Stimulated activated CD4-positive, alpha-beta T cell treated with anti-CD3 and anti-CD28 coated beads, Interleukin-15, amount 100 ng/mL, for 48 hours (primary cell): ENCODE measurements at places on chromosomes 12 and 14.
A peak's percentile ranks its signal among the peaks of the same experiment; 100 is the strongest.

GRCh38 chr12:69985656-69986055, 160.6 kb downstream of the MYRFL start:
- peak; percentile 4 for DNase-seq

GRCh38 chr14:63269561-63270225, 49.0 kb downstream of the GPHB5 start:
- DNase-seq, result no peak

GRCh38 chr12:109804820-109805761, 28.1 kb downstream of the TRPV4 start:
- DNase-seq, result peak; percentile 23

GRCh38 chr14:50399251-50400032, 2.8 kb upstream of the CDKL1 start:
- DNase-seq, result no peak

- no peak for DNase-seq
These were observed 4.8 kb downstream of the ENTPD5 start for GRCh38 chr14:74014299-74014698.

GRCh38 chr12:55720894-55721444, 776 bp downstream of the RDH5 start:
- DNase-seq, result no peak

- DNase-seq, result no peak
These were observed 22.1 kb upstream of the KIF26A start for GRCh38 chr14:104116288-104116755.

DNA sequence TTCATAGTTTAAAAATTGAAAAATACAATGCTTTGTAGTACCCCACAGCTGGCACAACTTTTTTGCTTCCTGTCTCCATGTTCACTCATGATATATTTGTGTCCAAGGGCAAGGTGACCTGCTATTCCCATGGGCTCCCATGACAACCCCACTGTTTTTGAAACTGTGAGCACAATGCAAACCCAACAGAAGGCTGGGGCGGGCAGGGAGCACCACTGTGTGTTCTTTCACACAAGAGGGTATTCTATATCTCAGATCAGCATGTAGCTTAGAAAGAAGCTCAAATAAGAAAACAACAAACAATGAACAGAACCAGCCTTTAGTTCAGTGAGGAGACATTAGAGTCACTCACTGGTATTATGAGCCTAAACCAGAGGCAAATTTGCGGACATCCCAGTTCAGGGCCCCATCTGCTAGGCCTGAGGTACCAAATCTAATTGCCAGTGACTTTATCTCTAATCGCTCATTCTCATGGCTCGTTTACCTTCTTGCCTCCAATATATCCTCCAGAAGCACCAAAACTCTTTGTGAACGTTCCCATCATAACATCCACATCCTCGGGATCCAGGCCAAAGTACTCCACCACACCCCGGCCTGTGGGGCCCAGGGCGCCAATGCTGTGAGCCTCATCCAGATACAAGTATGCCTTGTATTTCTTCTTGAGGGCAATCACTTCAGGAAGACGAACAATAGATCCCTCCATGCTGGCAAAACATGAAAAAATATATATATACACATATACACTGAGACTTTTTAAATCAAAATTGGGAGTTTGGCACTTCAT, 56.4 kb upstream of the ISM2 start:
- no peak for DNase-seq

GRCh38 chr12:132432721-132433577, 57.0 kb upstream of the FBRSL1 start:
- no peak for DNase-seq

- DNase-seq, result no peak
These were observed 85.5 kb upstream of the NEDD1 start for GRCh38 chr12:96821592-96821991.

GRCh38 chr14:37179896-37180502, 7.6 kb upstream of the SLC25A21 start:
- DNase-seq, result no peak

GRCh38 chr12:52293926-52294325, 2.6 kb upstream of the KRT81 start:
- DNase-seq, result no peak

DNA sequence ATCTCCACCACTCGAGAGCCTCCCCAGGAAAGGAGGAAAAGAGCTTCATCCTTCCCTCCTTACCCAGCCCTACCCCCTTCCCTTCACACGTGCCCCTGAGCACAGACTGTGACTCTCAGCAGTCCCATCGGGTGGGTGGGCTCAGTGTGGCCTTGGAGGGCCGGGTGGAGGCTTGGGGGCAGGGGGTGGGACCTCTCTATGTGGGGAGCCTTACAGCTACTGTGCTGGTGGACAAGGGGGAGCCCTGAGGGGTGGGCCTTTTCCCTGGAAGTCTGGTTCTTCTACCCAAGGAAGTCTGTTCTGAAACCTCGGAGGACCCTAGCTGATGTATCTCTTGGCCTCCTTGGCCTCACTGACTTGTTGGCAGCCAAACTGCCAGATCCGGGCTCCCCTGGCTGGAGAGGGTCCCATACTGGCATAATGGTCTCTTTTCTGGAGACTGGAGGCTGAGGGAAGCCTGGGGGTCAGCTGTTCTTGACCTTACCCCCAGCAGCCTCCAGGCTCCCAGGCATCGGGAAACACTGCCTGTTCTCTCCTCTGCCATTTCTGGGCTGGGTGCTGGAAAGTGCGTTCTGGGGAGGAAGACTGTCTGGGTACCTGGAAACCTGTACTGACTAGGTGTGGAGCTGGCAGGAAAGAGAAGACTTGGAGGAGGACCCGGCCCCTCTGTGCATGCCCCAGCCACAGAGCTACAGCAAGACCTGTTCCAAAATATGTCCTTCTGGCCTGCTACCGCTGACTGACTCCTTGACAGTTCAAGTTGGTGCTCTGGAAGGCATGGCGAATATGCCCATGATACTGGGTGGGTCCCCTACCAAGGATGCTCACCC, 7.6 kb downstream of the VASH1 start:
- DNase-seq, result no peak

- no peak for DNase-seq
These were observed 4.7 kb upstream of the ITGB7 start for GRCh38 chr12:53211476-53212381.

DNA sequence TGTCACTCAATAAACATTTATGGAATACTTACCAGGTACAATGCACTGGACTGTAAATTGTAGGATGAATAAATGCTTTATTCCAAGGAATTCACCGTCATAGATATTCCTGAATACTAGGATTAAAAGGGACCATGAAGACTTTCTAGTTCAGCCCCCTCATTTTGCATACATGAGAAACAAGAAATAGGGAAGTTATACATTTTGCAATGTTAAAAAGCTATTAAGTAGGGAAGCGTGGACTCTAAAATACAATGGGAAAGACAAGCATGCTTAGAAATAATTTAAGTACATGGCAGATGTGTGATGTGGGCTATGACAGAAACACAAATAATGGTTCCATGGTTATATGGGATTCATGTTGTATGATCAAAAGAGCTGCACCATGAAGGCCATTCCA, 89.4 kb upstream of the SYT10 start:
- DNase-seq, result no peak

DNA sequence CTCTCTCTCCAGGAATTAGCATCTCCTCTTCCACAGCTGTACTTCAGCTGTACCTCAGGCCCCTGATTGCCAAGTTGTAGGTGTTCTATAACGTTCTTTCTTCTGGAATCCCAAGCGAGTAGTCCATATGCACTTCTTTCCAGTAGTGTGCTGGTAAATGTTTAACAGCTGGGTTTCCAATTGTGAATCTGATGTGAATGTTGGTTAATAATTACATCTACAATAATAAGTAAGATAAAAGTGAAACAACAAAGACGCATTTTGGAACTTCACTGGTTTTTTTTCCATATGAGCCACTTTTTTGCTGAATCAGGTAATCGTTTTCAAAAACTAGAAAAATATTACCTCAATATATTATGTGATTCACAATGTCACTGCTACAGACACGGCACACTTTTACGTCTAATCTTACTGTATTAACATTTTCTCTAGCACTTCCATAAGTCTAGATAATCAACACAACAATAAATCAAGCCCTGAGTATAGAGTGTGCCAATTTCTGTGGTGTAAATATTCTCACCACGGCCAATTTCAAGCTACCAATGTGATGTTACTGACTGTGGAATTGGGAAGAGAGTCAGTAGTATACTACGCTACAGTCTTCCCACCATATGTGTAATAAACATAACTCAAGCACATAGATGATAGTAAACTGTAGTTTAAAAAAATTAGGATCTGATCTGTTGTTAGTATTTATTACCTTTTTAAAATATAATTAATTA, 113.0 kb downstream of the ZFP36L1 start:
- DNase-seq, result no peak

DNA sequence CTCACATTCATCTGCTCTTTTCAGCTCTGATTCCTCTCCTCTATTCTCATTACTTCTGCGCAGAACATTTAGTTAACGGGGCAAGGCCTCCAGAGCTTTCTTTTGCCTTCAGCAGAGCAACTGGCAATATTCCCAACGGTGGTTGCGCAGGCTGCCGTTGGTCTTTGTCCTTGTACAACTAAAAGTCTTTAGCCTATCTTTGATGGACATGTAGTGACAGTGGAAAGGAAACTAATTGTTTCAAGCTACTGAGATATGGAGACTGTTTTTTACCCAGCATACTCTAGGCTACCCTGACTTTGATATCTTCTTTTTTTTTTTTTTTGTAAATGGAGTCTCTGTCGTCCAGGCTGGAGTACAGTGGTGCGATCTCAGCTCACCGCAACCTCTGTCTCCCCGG, 12.6 kb downstream of the R3HDM2 start:
- DNase-seq, result no peak

DNA sequence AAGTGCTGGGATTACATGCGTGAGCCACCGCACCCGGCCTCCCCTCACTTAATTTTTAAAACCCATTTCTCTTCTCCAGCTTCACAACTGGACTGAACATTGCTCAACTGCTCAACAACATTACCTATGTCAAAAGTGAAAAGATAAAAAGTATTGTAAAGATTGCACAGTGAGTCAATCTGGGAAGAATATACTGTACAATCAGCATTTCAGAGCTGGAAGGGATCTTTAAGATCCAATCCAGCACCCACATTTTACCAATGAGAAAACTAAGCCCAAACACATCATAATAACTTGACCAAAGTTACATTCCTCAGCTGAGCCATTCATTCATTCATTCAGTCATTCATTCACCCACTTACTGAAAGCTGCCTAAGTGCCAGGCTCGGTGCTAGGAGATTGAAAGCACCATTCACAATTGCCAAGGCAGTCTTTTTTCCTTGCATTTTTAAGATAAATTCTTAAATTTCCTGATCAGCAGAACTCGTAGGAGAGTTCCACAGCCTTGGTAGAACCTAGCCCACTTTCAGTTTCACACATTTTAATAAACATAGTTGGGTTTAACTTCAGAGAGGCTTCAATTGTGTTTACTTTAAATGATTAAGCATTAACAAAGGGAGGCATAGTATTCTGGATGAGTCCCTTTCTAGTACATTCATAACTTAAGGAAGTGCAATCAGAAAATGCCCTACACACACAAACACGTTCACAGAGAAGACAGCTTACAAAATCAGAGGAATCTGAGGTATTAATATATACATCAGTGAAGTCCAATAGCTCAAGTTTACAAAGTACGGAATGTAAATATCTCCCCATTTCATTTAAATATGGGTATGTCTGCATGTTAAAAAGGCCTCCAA, 3.0 kb downstream of the GALNT4 start:
- DNase-seq, result no peak

- no peak for DNase-seq
These were observed 34.4 kb downstream of the WBP11 start for GRCh38 chr12:14768823-14769405.

- DNase-seq, result no peak
These were observed 154.3 kb downstream of the NTF3 start for GRCh38 chr12:5586201-5586600.

DNA sequence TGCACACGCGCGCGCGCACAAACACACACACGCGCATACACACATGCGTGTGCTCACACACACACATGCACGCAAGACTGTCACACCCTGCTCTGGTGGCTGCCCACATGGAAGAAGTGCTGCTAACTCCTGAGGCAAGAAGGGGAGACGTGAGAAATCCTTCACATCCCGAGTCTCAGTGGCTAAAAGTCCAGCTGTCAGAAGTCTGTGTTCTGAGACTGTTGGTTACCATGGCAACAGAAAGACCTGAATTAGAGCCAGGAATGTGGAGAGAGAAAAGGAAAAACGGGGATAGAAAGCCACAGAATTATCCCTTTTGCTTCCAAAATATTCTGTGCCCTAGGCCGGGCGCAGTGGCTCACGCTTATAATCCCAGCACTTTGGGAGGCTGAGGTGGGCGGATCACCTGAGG, 71.2 kb downstream of the PPFIBP1 start:
- DNase-seq, result no peak

DNA sequence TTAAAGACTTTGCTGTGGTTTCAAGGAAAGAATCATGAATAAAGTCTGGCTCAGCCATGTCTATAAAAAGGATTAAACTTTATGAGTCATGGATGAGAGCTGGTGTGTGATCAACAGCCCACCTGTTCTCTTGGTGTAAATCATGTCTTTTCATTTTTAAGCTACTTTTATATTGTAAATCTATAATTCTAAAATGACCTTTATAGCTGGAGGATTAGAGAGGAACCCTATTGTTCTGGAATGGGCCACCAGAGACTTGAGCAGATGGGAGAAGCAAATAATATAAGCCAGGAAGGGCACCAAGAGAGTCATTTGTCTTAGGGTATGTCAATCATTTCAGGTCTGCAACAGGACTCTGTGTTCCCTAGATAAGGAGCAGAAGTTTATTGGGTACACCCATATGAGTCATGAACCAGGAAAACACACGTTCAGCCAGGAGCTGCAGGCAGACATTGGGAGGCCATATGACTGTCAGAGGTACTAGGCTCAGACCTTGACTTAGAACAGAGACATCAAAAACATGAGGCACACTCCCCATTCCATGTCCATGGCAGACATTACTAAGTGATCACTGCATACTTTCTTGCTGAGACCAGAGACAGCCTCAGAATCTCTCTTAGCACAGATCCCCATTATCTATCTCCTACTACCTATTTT, 49.3 kb downstream of the NDUFA12 start:
- DNase-seq, result no peak

DNA sequence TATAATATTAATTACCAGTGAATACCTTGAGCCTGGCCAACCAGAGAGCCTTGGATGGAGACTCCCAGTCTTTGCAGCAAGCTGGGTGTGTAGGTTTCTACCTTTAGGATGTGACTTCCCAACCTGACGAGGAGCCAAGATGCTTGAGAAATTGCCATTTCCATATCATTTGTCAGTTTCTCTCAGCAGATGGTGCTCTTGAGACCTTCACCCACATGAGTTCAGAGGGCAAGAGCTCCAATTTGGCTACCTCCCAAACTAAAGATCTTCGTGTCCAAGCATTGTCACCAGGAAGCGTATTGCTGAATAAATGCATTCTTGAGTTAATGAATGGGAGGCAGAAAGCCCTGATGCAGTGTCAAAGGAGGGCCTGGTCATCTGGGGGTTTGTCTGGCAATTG, 106.4 kb upstream of the TBX5 start:
- no peak for DNase-seq

DNA sequence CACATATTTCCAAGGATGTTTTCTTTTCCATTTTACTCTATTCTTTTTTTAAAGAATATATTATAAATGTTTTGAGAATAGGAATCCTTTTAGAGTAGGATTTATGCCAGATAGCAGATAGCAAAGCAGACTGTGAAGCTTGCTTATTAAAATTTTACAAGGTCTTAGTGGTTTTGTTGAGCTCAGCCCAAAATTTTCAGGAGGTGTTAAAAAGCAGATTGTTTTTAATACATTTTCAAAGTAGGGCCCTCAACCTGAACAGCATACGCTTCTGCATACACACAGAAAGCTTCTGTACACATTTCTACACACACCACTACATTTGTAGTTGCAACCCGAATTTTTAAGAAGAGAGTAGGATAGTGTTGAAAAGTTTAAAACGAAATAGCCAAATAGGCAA, 151.0 kb downstream of the EPS8 start:
- no peak for DNase-seq

- no peak for DNase-seq
These were observed 3.0 kb downstream of the B4GALNT1 start for GRCh38 chr12:57629897-57630471.
